ENCODE measurements at places on chromosomes 11 and 22.

DNA sequence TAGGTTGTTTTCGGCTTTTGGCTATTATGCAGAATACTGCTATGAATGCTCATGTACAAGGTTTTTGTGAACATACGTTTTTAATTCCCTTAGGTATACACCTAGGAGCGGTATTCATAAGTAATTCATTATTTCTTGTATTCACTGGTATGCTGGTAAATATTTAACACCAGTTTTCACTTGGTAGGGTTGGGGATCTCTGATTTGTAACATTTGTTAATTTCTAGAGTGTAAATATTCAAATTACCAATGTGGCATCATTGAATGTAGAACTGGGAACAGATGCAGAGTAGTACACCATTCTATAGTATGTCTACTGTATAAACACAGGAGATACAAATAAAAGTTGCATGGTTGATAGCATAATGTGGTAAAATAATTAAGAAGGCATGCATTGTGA, 16.3 kb downstream of the GVQW3 start:
- DNase-seq, result no peak

- no peak for DNase-seq
Observed at GRCh38 chr11:66454247-66454646, 12.5 kb upstream of the PELI3 start.

- DNase-seq, result no peak
Observed at GRCh38 chr11:16293204-16293681, 63.1 kb downstream of the SOX6 start.

DNA sequence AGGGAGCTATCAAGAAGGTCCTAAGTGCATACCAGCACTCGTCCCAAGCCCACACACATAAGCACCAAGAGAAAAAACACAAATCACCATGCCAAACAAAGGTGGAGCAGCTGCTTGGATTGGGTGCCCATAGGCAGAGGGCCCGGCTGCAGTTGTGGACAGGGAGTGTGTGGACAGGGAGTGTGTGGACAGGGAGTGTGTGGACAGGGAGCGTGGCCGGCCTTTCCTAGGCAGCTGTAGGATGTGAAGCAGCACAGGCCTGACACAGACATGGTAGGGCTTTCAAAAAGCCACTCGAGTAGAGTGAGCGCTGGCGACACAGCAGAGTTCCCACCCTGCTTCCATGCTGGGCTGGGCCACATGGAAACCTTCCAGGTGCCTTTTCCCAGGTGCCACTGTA, 3.5 kb downstream of the RTL6 start:
- DNase-seq, result no peak

DNA sequence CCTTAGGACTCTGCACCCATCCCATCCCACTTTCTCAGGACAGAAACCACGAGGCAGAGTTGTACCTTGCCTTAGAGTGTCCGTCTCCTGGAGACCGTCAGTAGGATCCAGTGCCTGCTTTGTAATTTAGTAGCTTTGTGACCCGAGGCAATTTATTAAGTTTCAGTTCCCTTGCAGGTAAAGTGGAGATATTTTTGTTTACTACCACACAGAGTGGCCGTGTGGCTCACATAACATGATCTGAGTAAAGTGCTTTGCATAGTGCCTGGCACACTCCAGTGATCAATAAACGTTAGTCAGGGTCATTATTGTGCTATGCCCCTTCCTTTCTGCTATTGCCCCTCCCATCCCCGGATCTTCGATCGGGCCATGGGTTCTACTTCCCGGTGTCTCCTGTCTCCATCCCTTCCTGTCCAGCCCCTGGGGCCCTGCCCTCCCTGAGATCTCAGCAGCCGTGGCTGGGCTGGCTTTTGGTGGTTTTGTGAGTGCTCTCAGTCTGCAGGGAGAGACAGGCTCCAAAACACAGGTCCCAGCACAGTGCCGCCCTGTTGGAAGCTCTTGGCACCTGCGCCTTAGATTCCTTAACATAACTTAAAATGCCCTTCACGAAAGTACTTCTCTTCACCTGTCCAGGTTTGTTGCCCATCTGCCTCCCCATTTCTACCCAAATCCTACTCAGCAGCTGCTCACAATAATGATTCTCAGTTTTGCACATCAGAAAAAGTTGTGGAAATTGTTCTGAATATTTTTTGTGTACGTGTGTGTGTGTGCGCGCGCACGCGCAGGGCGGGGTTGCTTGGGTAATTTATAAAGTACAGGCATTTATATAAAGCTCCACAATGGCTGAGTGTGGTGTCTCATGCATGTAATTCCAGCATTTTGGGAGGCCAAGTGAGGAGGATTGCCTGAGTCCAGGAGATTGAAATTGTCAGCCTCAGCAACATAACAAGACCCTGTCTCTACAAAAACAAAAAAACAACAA, 753.7 kb downstream of the NTM start:
- DNase-seq, result no peak

- no peak for DNase-seq
Observed at GRCh38 chr11:106821291-106821690, 197.0 kb downstream of the GUCY1A2 start.

GRCh38 chr11:120335556-120335907, 681 bp upstream of the ARHGEF12 start:
- DNase-seq, result no peak

- DNase-seq, result no peak
Observed at GRCh38 chr22:42994917-42995562, 19.9 kb downstream of the PACSIN2 start.

DNA sequence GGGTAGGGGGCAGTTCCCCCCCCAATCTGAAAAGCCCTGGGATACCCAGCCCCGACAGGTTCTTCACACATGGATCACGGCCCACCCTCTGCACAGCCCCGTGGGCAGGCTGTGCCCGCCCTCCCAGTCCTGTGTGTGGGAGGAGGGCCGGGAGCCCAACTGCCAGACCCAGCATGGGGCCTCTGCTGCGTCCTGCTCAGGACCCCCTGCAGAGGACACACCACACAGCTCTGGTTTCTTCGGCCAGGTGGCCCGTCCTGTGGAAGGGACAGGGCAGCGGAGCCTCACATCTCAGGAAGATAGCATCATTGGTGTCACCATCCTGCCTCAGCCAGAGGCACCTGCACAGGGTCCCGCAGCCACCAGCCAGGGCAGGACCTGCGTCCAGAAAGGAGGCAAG, 396.0 kb downstream of the TBC1D22A start:
- no peak for DNase-seq

DNA sequence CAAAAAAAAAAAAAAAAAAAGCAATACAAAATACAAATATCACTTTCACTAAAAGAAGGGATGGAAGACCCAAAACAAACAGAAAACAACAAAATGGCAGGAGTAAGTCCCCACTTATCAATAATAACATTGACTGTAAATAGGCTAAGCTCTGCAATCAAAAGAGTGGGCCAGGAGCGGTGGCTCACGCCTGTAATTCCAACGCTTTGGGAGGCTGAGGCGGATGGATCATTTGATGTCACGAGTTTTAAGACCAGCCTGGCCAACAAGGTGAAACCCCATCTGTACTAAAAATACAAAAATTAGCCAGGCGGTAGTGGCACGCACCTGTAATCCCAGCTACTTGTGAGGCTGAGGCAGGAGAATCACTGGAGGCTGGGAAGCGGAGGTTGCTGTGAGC, 9.8 kb upstream of the PPP6R3 start:
- peak; percentile 12 for DNase-seq

DNA sequence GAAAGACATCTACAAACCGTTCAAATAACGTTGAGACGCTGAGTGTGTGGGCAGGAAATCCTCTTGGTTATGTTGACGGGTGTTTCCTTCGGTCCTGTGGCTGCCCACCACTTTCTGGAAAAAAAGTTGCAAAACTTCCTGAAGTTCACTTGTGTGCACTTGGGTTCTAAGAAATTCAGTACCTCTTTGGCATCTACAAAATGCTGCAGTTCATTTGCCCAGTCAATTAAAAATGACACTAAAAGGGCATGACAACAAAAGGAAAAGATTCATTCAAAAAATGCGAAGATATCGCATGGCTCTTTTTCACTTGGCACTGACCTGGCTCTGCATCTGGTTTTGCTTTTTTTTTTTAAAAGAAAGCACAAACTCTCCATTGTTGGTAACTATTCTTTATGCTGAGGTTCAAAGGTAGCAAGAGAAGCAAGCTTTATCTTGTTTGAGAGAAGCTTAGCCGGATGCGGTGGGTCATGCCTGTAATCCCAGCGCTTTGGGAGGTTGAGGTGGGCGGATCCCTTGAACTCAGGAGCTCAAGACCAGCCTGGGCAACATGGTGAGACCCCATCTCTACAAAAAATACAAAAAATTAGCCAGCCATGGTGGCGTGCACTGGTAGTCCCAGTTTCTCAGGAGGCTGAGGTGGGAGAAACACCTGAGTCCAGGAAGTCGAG, 10.6 kb upstream of the XBP1 start:
- DNase-seq, result no peak

GRCh38 chr11:58617976-58618557, 4.4 kb upstream of the CNTF start:
- DNase-seq, result no peak

- DNase-seq, result peak; percentile 49
Observed at GRCh38 chr11:2586087-2586792, 113.6 kb downstream of the KCNQ1OT1 start.

GRCh38 chr11:65422633-65423515, at the start of gene NEAT1:
TSS of gene NEAT1 (plus strand) at chr11:65422798.
- peak; percentile 96 for DNase-seq
